Activated T-helper 9 cell treated with anti-CD3 and anti-CD28 coated beads, Interleukin-2, amount 50 U/mL, for 16 hours (primary cell): ENCODE measurements at places on chromosomes 1 and 21.

DNA sequence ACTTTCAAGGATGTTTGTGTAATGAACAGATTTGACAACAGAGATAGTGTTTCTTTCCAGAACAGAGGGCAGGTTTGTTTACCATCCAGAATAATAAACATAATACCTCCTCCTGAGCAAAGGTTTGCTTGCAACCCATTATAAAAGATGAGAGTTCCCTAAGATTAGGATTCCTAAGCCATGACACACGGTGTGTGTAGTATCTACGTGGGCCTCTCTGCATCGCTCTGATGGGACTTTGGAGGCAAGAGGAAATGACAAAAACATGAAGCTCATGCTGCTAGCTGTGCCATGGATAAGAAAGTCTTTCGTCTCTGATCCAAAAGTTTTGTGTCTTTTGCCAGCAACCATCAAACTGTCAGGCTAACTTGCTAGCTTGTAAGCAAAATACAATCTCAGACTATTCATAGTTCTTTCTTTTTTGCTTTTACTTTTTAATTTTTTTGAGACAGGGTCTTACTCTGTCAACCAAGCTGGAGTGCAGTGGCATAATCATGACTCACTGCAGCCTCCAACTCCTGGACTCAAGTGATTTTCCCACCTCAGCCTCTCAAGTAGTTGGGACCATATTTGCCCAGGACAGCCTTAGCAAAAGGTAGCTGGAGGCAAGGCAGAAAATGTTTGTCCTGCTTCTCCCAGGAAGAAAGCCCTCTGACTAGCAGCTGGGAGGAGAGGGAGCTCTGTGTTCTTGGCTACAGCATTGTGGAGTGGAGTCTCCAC, 81.1 kb downstream of the LHX4 start:
- no peak for DNase-seq

GRCh38 chr1:167249702-167250101, 29.0 kb downstream of the POU2F1 start:
- DNase-seq, result no peak

GRCh38 chr1:94741510-94741909, 78.6 kb upstream of the SLC44A3 start:
- no peak for DNase-seq

DNA sequence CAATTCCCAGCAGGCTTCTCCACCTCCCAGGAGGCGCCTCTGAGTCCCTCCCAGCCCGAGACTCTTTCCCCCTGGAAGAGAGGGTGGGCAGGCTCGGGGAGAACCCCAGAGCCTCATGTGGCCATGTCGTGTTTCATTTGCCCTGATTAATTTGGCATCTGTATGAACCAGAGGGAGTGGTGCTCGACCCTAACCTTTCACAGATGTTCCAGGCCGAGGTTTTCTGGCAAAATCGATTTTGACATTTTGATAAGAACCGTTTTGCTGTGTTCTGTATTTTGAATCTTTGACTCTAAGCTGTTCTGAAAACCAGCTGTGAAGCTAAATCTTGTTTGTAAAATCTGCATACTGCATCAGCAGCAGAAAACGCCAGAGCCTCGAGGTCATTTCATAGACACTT, 367.4 kb downstream of the CAMTA1 start:
- no peak for DNase-seq

DNA sequence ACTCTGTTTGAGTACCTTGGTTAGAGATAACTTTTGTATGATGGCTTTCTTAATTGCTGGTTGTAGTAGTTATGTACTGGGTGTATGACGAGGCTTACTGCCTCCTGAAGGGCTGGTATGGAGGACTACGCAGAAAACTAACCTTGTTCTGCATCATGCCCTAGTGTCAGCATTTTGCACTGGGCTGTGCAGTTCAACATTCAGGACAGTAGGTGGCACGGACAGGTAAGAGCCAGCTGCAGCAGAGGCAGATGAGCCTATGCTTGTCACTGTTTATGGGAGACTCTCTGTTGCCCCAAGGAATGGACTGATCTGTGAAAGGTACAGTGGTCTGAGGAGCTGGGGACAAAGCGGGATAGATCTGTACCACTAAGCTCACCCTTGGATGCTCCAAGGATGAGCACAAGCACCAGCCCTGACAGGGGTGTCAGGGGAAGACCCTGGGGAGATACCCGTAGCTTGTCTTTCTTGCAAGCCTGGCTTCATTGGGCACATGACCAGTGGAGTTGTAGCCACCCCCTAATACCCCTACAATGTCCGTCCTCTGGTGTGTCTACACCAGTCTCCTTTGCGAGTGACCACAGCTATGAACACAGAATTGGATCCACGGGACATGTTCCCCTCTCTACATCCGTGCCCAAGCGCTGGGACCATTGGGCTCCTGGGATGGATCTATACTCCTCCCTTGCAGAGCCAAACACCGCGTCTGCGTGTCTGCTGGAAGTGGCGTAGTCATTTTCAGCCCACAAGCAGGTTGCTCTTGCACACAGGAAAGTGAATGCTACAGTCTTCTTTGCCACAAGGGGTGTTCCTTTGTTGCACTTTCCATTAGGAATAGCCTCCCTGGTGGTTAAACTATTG, 51.1 kb upstream of the CFHR3 start:
- DNase-seq, result peak; percentile 3

DNA sequence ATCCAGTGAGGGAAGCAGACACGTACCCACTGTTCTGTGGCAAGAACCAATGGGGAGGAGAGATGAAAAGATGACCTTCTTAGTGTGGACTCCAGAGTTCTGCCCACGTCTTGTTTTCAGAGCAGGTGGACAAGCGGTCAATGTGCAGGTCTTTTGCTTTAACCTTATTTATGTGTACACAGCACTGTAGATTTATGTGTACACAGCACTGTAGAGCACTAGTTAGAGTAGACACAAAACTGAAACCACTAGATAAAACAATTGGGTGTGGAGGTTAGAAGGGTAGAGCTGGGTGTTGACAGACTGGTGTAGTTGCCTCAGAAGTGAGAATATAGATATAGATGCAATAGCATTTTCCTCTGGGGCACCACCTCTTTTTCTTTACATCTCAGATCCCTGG, 150.0 kb downstream of the MAGI3 start:
- no peak for DNase-seq

- DNase-seq, result no peak
Observed at GRCh38 chr1:192554904-192555303, 20.7 kb upstream of the RGS1 start.

GRCh38 chr1:230771773-230772354, 24.7 kb downstream of the CAPN9 start:
- no peak for DNase-seq

DNA sequence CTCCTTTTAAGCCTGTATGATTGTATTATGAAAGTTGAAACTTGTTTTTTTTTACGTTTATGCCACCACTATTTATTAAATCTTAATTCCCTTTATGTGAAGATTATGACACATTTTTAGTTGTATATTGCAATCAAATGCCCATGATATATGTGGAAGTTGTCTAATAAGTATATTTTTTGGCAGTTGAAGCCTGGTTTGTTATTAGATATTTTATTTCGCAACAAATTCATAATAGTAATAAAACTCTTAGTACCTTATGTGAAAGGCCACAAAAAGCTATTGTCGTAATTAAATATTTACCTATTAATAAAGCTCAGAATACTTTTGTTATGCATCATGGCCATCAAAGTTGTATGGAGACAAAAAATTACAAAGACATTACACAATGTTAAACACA, 386.8 kb downstream of the NCAM2 start:
- DNase-seq, result no peak

- no peak for DNase-seq
Observed at GRCh38 chr1:209645574-209646452, 6.4 kb downstream of the LAMB3 start.

DNA sequence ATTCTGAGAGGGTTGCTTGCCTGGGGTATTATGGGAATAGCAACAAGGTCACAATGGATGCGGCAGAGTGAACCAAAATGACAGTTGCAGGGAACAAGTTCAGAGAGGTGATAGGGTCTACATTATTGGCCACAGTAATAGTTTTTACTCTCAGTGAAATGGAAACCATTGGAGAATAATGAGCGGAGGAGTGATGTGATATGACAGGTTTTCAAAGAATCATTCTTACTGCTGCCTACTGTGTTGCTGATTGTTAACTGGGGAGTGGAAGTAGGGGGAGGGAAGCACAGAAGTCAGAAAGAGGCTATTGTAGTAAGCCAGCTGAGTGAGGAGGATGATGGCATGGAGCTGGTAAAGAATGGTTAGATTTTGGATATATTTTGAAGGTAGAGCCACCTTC, 195.2 kb upstream of the HOOK1 start:
- no peak for DNase-seq

- DNase-seq, result no peak
Observed at GRCh38 chr1:103527331-103527730, 1.8 kb downstream of the RNPC3 start.

DNA sequence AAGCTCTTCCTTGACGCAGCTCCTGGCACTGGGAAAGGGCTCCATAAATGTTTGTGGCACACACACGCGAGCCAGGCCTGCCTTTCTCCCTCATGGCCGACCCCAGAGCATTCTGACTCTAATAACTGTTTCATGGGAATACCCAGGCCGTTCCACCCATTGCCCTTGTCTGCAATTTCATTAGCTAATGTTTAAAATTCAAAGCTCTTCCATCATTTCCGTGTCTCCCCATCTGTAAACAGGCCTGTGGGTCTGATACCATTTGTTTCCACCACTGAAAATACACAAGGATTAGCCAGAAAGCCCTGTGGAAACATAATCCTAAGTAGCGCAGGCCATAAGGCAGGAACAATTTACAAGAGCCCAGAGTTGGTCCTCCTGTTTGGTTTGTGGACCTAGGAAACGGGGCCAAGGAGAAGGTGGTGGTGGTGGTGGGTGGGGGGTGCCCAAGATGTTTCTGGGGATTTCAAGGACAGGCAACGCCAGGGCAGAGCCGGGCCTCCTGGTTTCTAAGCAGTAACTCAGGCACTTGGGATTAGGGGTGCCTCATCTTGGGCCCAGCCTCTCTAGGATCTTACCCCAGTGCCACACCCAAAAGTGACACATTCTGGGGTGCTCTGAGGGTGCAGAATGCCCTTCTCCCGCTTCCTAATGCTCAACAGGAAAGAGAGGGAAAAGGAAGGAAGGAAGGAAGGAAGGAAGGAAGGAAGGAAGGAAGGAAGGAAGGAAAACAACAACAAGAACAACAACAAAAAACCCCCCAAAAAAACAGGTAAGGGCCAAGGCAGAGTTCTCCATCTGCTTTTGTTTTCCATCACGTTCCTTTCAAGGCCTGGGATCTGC, 79.4 kb downstream of the SSBP3 start:
- no peak for DNase-seq

- DNase-seq, result no peak
Observed at GRCh38 chr1:86541859-86542258, 5.0 kb upstream of the CLCA4 start.

- no peak for DNase-seq
Observed at GRCh38 chr1:100720751-100721150, 1.2 kb downstream of the VCAM1 start.

- DNase-seq, result no peak
Observed at GRCh38 chr21:41465176-41465781, 39.2 kb downstream of the MX1 start.

DNA sequence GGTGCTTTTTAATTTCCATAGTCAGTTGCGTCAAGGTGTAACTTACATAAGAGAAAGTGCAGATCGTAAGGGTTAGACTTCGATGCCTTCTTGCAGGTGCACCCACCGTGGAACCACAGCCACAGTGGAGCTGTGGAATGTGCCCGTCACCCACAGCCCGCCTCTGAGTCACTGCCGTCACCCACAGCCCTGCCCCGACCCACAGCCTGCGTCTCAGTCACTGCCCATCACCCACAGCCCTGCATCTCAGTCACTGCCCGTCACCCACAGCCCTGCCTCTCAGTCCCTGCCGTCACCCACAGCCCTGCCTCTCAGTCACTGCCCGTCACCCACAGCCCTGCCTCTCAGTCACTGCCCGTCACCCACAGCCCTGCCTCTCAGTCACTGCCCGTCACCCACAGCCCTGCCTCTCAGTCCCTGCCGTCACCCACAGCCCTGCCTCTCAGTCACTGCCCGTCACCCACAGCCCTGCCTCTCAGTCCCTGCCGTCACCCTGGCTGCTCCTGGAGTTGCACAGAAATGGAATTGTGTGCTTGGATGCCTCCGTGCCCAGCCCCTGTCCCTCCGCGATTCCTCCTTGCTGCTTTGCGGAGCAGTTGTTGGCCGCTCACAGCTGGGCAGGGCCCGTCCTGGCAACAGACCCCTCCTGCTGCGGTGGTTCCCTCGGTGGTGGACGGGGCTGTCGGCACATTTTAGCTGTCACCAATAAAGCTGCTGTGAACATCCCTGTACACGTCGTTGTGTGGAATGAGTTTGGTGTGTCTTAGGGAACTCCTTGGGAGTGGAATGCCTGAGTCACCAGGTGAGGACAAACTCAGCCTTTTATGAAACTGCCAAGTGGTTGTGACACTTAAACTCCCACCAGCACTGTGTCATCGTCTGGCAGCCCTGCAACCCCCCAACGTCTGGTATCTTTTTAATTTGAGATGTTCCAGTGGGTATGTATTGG, 44.9 kb upstream of the COL6A2 start:
- no peak for DNase-seq

- no peak for DNase-seq
Observed at GRCh38 chr1:100883963-100884362, 10.7 kb downstream of the EXTL2 start.

DNA sequence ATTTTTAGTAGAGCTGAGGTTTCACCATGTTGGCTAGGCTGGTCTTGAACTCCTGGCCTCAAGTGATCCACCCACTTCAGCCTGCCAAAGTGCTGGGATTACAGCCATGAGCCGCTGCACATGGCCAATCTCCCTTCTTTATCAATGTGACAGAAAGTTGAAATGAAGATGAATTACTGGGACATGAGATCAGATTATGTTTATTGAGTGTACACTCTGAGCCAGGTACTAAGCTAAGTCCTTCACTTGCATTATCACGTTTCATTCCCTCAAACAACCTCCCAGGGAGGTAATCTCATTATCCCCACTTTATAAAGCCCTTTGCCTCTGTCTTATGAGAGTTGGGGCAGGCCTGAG, 6.3 kb upstream of the CHI3L2 start:
- no peak for DNase-seq

GRCh38 chr1:16628361-16629111, 15.2 kb upstream of the NBPF1 start:
- no peak for DNase-seq

DNA sequence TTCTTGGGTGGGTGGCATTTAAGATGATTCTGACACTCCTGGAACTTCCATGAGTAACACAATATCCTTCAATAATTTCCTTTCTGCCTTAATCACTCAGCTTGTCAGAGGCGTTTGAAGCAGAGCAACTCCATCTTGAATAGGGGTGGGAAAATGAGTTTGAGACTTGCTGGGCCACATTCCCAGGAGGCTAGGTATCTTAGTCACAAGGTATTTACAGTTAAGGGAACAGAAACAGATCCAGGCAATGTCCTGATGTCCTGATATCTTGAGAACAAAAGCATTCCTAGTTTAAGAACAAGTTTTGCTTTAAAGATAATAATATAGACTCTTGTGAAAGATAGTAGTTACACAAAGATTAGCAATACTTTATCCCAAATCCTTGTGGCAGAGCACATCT, 76.6 kb upstream of the KIAA0040 start:
- DNase-seq, result no peak

- no peak for DNase-seq
Observed at GRCh38 chr1:73766786-73767348, 431.1 kb downstream of the LRRIQ3 start.

GRCh38 chr1:39936724-39937491, 18.0 kb upstream of the MFSD2A start:
- DNase-seq, result no peak
